ENCODE measurements at places on chromosomes 7 and 10. TPM values are rescaled to one million over a fixed set of nuclear protein-coding genes. Genes with fewer than 3 reads are reported as not detected.

The HOXA6 gene
- total RNA-seq = 1.9 TPM

The NPFFR1 gene
- not detected for total RNA-seq

The OR9A2 gene
- not detected for total RNA-seq

The OR13A1 gene
- not detected for total RNA-seq

The HELLS gene
- 31.7 TPM for total RNA-seq

The LIPF gene
- total RNA-seq = not detected

The LDB3 gene
- total RNA-seq = not detected

The GRM3 gene
- total RNA-seq = not detected

The FAM20C gene
- 37.8 TPM for total RNA-seq

The AOAH gene
- total RNA-seq = not detected

The TCTN3 gene
- 39.5 TPM for total RNA-seq

The NRAP gene
- not detected for total RNA-seq

The AIFM2 gene
- total RNA-seq = 35.5 TPM

The EPHA1 gene
- not detected for total RNA-seq

The HTRA1 gene
- total RNA-seq = 52.8 TPM

The ANKRD61 gene
- total RNA-seq = 0.38 TPM

The ASB10 gene
- not detected for total RNA-seq

Data from A549 treated with CpdA at 1 μM for 4 hours (cell line).